Psoas muscle (tissue), 8 donors: ENCODE measurements at places on chromosomes 5 and 9.
A peak's percentile ranks its signal among the peaks of the same experiment; 100 is the strongest.

GRCh38 chr5:152811988-152812387 lies 406.9 kb upstream of the NMUR2 start:
- no peaks in the 10 kb centered on the region for H3K36me3 ChIP-seq
- no peak for DNase-seq
- H3K27me3 ChIP-seq, result no peaks in the 10 kb centered on the region

GRCh38 chr5:129243039-129243438 lies 148.5 kb downstream of the ISOC1 start:
- no peak overlapping the region for H3K27ac ChIP-seq
- H3K36me3 ChIP-seq, result no peaks in the 10 kb centered on the region
- no peaks in the 10 kb centered on the region for H3K27me3 ChIP-seq
- no peaks in the 10 kb centered on the region for H3K4me1 ChIP-seq
- no peak overlapping the region for H3K4me3 ChIP-seq

GRCh38 chr5:5423586-5423985 lies 1.1 kb downstream of the ICE1 start:
- H3K4me1 ChIP-seq, result peaks cover 31% of the 10 kb centered on the region
- no peaks in the 10 kb centered on the region for H3K36me3 ChIP-seq
- no peak for DNase-seq
- no peak overlapping the region for H3K27ac ChIP-seq
- H3K4me3 ChIP-seq, result peak overlapping the region; percentile 84
- H3K27me3 ChIP-seq, result no peaks in the 10 kb centered on the region

DNA sequence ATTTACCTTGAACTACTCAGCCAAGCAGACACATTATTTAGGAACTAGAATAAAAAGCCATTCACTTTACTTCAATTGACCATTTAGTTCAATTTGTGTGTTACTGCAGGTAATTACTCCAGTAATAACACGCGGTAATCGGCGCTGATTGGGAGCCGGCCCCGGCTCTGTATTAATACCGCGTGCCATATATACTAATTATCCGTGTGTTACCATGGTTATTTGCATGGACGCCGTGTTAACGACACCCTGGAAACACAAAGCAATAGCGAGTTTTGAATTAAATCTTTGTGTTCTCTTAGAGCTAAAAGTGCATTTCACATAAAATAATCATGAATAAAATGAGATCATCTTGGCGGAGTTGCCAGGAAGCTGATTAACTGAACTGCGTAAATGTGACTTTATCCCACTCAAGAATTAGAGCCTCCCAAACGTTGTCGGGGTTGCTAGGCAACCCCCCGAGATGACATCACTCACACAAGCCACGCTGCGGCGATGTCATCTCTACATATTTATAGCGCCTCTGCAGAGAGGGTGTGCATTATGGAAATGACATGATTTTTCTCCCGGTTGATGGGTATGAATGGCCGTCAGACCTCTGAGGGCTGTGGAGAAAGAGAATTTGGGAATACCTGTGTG lies 41.4 kb upstream of the RNU6ATAC start:
- H3K27ac ChIP-seq, result no peak overlapping the region
- H3K4me1 ChIP-seq, result peaks cover 19% of the 10 kb centered on the region
- H3K4me3 ChIP-seq, result no peak overlapping the region
- DNase-seq, result peak; percentile 77
- H3K27me3 ChIP-seq, result peaks cover 1% of the 10 kb centered on the region

DNA sequence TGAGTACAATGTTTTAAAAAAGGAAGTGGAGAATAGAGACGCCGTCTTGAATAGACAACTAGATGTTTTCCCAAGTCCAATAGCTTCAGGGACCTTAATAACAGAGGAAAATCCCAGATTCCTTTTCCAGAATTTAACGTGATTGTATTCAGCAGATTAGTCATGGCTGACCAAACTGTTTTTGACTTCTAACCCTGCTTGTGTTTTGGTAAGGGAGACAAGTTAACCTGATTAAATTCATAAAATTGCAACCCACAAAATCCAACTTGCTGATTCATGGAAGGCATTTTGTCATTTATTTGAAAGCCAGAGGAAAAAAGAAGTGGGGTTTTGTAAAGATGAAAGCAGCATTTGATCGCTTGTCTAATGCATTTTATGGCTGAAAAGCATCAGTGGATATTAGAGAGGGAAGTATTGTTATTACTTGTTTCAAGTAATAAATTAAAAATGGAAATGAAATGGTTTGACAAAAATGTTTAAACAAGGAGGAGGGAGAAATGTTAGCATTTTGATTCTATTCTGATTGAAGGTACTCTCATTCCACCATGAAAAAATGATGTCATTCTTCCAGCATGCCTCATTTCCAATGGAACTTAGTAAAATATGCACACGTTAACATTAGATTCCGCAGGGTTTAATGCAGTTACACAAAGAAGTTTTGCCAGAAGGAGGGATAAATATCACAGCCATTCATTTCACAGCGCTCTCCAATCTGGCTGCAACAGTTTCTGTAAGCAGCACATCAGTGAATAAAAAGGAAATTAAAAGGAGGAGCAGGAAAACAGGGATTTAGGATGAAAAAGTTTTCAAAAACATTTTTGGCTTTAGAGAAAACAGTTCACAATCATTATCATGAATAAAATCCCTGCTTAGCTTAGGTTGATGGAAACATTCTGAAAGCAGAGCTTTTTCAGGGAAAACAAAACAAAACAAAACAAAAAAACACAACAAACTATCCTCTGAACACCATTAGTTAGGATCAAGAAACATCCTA lies 314.7 kb downstream of the PRR16 start:
- H3K4me1 ChIP-seq, result no peaks in the 10 kb centered on the region
- no peak overlapping the region for H3K27ac ChIP-seq
- no peak overlapping the region for H3K4me3 ChIP-seq
- no peak for DNase-seq
- no peaks in the 10 kb centered on the region for H3K27me3 ChIP-seq

DNA sequence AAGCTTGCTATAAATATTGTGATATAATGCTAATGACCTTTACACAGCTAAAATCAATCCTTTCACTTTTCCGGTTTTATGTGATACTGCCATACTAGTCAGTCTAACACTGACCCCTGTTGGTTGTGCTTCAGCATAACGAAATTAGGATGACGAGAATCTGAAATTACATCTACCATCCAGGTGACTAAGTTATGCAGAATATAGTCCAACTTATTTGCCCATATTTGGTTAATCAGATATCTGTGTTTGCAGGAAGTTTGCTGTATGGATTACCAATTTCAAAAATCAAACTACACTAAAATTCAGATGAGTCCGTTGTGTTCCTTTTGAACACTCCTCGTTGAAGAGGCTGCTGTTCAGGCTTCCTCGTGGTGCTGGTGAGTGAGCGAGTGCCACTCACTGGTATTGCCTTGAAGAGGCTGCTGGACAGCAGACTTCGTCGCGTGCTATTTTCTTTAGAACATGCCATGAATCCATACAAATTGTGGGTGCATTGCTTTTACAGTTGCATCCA lies 32.5 kb downstream of the TENT4A start:
- H3K4me3 ChIP-seq, result no peak overlapping the region
- peak overlapping the region; percentile 14 for H3K27ac ChIP-seq
- DNase-seq, result no peak

DNA sequence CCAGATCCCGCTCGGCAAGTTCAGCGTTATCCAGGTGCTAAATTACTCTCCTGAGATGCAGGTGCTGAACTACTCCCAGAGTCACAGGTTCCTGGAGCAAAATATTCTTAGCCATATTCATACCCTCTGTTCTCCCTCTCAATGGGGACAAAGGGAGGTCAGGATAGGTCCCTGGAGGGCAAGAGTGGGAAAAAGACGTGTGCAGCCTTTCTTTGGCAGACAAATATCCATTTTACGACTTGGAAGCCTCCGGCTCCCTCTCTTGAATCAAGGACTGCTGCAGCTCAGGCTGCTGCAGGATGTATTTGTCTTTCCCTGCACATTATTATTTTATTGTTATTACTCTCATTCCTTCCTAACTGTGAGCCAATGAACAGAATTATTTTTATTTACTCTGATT lies 590.2 kb downstream of the NR2F1-AS1 start:
- no peak overlapping the region for H3K27ac ChIP-seq
- H3K4me1 ChIP-seq, result no peaks in the 10 kb centered on the region
- H3K27me3 ChIP-seq, result no peaks in the 10 kb centered on the region
- no peaks in the 10 kb centered on the region for H3K36me3 ChIP-seq
- no peak for DNase-seq
